Hepatic stellate cell (primary cell): ENCODE measurements at places on chromosomes 12 and 14.
A peak's percentile ranks its signal among the peaks of the same experiment; 100 is the strongest.

DNA sequence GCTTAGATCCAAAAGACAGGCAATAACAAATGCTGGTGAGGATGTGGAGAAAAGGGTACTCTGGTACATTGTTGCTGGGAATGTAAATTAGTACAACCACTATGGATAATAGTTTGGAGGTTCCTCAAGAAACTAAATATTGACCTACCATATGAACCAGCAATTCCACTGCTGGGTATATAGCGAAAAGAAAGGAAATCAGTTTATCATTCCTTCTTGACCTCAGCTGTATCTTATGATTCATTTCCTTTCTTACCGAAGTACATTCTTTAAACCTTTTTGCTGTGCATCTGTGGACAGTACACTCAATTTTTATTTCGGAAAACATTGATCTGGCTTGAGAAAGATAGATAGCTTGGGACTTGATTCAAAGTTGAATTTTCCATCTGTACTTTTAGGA, 183.2 kb upstream of the LRFN5 start:
- DNase-seq = no peak

DNA sequence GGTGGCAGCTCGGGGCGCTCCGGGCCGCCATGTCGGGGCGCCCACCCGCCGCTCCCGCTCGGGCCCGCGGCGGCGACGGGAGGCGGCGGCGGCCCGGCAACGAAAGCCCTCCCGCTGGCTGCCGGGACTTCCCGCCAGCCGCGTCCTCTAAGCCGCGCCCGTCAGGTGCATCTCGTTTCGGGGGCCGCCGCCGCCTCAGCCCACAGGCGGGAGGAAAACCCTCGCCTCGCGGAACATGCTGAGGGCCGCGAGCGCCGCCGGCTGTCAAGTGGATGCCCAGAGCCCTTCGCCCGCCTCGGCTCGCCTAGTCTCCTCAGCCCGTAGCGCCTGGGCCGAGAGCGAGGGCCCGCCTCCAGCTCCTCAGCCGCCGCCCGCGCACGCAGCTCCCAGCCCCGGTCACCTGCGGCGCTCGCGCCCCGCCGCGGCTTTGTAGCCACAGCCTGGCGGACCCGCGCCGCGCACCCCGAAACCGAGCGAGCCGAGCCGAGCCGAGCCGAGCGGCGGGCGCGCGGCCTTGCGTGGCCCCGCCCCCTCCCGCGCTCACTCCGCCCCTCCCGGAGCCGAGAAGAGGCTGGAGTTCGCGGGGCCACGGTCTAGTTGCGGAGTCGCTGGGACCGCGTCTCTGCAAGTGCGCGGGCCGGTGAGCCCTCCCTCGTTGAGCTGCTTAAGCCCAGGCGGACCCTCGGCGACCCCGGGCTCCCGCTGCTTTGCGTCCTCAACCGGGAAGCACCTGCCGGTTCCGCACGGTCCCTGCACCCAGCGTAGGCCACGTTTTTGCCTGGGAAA, at the start of gene EML5:
EML5 (minus strand) TSS at position 481 of the 786 bp plus-strand sequence; CDS start at position 31, 450 bp downstream.
- peak; percentile 49 for DNase-seq

DNA sequence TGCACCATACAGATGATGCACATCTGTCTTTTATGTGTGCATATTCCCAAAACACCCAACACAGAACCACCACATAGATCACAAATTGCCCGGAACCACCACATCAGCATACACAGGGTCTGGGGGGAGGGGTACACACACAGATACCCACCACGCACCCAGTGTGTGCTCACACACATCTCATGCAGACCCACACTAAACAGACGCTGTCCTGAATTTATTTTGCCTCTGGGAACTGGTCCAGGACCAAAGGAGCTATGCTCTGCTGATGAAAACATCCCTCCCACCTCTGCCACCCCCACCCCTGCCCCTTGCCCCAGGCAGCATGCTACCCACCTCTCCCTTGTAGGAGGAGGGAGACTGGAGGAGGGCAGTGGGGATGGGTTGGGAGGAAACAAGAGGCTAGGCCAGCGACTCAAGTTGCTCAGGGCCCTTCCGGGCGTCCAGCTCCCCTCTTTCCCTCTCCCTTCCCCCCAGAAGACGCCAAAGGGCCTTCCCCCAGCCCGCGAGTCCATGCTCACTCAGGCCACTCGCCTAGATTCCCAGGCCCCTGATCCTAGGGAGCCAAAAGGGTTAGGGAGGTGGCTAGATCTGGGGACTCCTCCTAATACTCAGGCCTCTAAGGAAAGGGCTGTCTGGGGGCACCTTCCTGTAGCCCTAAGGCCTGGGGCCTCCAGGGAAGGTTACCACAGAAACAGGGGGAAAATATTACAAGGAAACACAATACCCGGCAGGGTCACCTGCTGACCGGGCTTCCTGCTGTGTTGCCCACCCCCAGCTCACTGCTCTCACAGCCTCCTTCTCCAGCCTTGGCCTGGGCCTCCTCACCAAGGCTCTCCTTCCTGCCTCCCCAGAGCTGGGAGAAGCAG, 3.1 kb downstream of the HDAC7 start:
- DNase-seq = no peak

- DNase-seq = peak; percentile 58
Measured at GRCh38 chr12:59736786-59737185, 141.0 kb downstream of the SLC16A7 start.

- no peak for DNase-seq
Measured at GRCh38 chr14:103348154-103348553, 14.1 kb downstream of the EIF5 start.

DNA sequence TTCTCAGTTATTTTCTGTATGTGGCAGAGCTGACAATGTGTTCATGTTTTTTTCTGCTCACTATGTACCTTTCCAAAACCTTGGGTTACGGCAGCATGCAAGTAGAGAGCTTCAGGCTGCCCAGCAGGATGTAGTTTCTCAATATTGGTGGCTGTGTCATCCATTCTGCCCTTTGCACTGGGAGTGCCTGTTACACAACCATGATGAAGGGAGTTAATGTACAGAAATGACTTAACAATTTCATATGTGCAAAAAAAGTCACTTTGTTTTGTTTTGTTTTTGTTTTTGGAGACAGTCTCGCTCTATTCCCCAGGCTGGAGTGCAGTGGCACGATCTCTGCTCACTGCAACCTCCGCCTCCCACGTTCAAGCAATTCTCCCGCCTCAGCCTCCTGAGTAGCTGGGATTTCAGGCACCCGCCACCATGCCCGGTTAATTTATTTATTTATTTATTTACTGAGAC, 6.1 kb upstream of the CNIH1 start:
- no peak for DNase-seq

GRCh38 chr14:92264195-92264594, 58.8 kb upstream of the SLC24A4 start:
- no peak for DNase-seq

GRCh38 chr14:68662392-68662791, 130.5 kb downstream of the ZFP36L1 start:
- DNase-seq = no peak

GRCh38 chr14:47715330-47715729, 39.9 kb upstream of the MDGA2 start:
- peak; percentile 14 for DNase-seq

GRCh38 chr12:96729886-96730285, 177.2 kb upstream of the NEDD1 start:
- DNase-seq = no peak

GRCh38 chr12:114963846-114964245, 279.9 kb upstream of the TBX3 start:
- no peak for DNase-seq

DNA sequence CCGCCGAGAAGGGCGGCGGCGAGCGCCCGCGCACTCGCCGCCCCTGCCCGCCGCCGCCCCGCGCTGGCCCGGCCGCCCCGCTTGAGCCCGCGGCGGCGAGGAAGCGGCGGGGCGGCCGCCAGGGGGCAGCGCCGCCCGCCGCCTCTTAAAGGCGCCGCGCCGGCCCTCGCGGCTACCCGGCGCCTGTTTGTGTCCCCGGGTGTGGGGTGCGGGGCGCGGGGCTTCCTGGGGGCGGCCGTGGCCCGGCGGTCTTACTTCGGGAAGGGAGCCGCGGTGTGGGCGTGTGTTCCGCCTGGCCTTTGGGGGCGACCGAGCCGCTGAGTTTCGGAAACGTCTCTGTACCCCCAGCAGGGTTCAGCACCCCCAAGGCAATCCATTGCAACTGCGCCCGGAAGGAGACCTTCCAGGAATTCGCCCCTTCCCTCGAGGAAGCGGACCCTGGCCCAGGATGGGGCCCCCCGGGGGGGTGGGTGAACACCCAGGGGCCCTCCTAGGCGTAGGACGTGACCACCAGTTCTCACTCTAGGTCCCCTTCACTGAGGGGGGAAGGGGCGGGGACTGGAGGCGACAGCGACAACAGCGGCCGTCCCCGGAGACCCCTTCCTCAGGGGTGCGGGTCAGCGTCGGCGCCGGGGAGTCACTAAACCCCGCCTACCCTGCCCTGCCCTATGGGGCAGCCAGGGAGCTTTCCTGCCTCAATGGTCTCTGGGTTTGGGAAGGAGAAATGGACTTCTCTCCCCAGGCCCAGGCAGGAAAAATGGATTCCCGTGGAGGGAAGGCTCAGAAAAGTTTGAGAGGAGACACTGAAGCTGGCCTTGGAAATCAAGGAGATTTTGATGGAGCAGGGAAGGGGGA, at the start of gene ITPK1:
ITPK1 (minus strand) TSS at position 105 of the 855 bp plus-strand sequence. CDS start 762 bp downstream, outside the sequence.
- DNase-seq = peak; percentile 81

- no peak for DNase-seq
Measured at GRCh38 chr14:51014625-51015024, 70.3 kb upstream of the PYGL start.

DNA sequence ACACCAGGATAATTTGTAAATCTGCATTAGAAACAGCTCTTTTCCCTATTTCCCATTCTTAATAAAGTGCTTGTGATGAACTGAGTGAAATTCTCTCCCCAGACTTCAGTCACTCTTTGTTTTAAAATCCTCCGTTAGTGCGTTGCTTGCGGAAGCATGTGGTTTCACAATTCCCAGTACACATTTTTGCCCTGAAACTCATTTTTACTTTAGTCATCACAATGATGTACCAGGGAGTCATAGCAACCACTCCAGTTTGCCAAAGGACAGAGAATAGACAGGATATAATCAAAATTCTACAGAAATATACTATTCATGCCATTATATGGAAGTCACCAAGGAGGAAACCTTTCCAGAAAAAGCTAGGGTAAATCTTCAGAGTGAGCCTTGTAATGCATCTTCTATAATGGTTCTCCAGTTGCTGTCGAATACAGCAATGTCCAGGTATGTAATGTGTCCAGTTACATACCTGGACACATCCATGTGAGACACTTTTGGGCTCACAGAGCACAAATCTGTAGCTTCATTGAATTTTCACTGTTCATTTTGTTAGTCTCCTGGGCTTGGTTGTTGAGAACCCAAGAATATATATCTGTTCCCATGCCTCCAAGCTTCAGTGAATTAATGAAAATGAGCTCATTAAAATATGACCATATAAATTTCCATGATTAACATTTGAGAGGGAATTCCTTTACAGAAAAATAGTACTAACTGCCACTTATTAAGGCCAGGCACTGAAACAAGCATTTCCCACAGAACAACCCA, 57.8 kb downstream of the GPR135 start:
- DNase-seq = peak; percentile 84

GRCh38 chr14:67665868-67666267, 8.6 kb downstream of the VTI1B start:
- DNase-seq = peak; percentile 21

DNA sequence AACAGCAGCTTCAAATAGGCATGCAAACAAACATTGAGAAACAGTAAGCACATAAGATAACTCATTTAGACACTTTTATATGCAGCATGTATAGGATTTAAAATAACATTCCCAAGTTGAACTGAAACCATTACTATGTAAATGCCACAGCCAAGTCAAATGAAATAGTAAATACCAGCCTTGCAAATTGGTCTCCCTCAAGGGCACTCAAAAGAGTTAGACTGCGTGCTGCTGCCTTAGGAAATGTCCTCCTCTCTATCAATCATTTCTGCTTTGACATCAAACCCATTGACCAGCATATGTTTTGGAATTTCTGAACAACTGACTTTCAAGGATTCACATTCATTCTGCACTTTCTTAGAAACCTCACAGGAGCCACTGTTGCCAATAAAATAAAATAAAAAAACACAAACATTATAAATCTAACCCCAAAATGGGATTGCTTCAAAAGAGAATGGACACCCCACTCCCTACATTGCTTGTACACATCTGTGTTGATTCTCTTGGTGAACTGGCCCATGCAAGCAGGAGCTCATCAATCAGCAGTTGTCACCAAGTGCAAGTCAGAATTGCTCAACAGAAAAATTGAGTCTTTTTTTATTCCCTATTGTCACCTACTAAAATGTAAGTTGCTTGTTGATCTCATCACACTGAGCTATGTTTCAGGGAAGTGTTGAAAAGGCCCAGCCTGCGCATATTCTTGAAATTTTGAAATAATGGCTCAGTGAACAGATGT, 256.2 kb downstream of the DAD1 start:
- no peak for DNase-seq

DNA sequence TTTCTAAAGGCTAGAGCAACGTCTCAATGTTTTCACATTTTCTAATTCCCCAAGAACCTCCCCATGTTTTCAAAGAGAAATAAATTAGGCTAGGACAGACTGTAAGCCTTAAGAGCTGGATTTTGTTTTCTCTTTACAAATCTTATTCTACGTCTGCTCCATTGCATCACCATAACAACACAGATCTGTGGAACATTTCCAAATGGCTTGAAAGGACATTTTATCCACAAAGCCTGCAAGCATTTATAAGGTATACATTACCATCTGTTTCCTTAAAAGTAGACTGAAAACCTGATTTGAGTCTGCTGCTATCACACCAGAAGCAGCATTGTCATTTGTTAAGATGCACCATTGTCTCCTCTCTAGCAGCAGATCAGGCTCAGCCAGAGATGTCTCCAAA, 115.3 kb upstream of the PLEKHA5 start:
- DNase-seq = no peak

- DNase-seq = no peak
Measured at GRCh38 chr12:5792343-5792742, 152.7 kb downstream of the ANO2 start.

DNA sequence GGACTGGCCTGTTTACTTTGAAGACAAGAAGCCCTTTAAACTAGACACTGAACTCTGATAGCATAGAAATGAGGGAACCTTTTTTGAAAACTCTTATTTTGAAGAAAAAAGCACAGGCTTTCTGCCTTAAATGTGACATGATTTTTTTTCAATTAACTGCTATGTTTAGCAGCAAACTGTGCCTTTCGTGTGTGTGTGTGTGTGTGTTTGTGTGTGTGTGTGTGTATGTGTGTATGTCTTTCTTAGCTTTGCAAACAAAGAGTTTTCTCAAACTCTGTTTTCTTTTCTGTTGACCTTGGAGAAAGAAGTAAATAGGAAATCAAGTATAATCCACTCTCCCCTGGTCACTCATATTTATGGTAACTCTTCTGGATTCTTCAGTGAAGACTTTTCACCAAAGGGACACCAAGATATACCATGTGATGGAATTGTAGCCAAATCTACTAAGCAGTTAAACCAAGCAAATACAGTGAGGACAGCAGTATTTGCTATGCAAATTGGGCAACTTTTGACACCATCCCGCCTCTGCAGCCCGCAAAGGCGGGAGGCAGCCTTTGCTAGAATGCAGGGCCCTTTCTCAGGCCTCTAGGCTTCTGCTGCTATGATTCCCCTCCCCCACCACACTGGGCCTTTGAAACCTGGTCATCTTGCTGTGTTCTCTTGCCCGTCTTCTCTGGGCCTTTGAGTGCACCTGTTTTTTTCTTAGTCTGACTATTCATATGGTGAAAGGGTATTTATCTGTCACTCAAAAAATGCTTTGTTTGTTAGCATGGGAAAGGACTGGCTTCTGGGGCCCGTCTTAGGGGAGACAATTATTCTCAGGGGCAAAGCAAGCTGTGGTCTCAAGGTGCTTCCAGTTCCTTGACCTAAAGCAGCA, 107.9 kb downstream of the MYRFL start:
- no peak for DNase-seq
